ENCODE measurements at places on chromosomes 1 and 21.
A peak's percentile ranks its signal among the peaks of the same experiment; 100 is the strongest.

GRCh38 chr21:14567331-14568279, 21.5 kb upstream of the SAMSN1 start:
- DNase-seq: no peak

DNA sequence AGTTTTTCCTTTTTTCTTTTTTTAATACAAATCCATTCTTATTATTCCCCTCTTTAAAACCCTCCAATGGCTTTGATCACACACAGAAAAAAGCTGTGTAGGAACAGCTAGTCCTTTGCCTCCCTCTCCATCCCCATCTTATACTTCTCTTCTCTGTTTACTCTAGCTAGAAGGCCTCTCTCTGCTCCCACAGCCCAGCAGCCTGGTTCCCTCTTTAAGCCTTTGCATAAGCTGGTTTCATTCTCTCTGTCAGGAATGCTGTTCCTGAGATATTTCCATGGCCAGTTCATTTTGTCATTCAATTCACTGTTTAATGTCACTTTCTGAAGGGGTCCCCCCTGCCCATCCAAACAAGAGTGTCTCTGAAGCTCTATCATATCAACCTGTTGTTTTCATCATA, 143.3 kb upstream of the ST6GALNAC5 start:
- DNase-seq: no peak

DNA sequence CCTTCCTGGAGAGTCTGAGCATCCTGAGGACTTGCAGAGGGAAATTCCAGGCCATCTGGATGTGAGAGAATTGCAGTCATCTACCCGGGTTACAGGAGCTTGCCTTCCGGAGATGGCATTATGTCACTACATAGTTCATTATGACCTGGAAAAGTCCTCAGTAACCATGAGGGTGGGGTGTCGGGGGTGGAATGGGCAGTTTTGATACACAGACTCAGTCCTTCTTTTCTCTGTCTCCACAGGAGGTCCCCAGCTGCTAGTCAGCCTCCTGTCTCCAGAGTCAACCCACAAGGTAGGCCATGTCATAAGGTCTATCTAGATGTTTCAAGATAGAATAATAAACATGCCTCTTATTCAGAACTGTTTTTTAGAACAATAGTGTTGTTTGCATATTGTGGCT, 268.2 kb upstream of the SGIP1 start:
- DNase-seq: no peak

GRCh38 chr1:15214527-15214926, 32.5 kb upstream of the FHAD1 start:
- no peak for DNase-seq

GRCh38 chr1:180617774-180618395, 13.9 kb upstream of the XPR1 start:
- no peak for DNase-seq

DNA sequence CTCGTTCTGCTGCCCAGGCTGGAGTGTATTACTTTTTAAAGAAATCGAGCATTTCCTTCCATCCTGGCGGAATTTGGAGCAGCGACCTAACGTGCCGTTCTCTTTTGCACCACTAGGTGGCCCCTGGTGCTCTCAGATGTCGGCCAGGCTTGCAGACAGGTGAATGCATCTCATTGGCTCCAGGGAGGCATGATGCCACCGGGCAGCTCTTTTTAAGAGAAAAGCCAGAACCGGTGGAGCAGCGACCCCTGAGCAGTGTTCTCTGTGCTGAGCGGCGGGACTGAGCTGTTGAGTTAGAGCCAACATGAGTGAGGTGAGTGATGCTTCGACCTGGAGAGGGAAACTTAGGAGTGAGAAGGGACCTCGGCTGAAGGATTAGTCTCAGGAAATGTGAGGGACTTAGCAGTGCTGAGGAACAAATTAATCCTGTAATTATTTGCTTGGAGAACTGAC, at the start of gene PCP4:
Gene PCP4, plus strand, starts transcription at position 241 of the 453 bp plus-strand sequence. Its CDS starts 64 bp downstream, at position 305.
- DNase-seq: no peak

DNA sequence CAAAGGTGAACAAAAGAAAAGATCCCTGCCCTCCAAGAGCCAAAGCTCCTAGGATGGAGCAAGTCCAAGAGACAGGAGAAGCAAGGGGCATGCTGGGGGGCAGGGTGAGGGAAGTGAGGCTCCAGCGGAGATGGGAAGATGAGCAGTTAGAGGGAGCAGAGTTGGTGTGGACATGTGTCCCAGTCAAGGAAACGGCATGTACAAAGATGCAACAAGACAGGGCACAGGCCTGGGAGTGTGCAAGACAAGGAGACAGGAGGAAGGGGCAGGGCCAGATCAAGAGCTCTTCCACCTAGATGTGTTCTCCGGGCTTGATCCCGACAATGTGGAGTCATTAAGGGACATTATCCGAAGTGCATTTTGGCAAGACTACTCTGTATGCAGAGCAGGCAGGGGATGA, 82.1 kb downstream of the CAPZB start:
- no peak for DNase-seq

DNA sequence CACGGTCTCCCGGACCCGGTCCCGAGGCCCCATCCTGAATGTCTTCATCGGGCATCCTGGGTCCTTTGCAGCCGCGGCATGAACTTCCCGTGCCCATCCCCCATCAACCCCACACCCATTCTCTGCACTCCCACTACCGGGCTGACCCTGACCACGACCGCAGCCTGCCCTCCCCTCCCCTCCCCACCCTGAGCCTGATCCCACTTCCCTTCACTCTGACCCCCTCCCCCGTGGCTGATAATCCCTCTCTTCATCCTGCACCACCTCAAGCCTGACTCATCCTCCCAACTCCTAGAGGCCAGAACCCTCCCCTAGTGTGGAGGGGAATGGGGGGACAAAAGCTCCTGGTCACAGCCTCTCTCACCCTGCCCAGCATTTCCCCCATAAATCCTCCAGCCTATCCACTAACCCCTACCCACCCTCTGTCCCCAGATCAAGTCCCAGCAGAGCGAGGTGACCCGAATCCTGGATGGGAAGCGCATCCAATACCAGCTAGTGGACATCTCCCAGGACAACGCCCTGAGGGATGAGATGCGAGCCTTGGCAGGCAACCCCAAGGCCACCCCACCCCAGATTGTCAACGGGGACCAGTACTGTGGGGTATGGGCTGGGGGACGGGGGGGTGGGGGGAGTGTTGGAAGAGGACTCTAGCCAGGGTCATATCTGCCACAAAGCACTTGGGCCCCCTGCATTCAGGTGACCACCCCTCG, 602 bp downstream of the SH3BGRL3 start:
- no peak for DNase-seq

DNA sequence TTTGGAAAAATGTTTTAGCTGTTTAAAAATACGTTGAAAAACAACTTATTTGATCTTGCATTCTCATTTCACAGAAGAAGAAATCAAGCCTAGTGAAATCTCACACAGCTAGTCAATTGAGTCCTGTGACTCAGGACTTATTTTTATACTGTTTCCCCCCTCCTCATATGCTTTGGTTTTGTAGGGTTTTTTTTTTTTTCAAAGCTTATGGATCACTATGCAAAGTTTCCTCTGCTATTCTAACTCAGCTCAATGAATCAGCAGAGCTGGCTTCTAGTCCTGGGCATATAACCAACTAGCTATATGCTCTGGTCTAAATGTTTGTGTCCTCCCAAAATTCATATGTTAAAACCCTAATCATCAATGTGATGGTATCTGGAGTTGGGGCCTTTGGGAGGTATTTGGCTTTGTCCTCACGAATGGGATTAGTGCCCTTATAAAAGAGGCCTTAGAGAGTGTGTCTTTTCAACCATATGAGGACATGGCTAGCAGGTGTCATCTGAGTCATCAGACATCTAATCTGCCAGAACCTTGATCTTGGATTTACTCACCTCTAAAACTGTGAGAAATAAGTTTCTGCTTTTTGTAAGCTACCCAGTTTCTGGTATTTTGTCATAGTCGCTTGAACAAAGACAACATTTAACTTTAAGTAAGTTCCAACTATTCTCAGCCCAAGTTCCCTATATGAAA, 317.2 kb upstream of the C1orf87 start:
- DNase-seq: no peak

- DNase-seq: no peak
These were observed 11.8 kb downstream of the MRPS6 start for GRCh38 chr21:34085129-34085528.

DNA sequence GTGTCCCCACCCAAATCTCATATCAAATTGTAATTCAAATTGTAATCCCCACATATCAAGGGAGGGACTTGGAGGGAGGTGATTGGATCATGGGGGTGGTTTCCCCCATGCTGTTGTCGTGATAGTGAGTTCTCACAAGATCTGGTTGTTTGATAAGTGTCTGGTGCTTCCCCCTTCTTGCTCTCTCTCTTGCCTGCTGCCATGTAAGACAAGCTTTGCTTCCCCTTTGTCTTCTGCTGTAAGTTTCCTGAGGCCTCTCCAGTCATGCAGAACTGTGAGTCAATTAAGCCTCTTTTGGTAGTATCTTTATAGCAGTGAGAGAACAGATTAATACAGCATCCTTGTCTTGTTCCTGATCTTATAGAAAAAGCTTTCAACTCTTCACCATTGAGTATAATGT, 6.5 kb upstream of the LRRC39 start:
- no peak for DNase-seq

DNA sequence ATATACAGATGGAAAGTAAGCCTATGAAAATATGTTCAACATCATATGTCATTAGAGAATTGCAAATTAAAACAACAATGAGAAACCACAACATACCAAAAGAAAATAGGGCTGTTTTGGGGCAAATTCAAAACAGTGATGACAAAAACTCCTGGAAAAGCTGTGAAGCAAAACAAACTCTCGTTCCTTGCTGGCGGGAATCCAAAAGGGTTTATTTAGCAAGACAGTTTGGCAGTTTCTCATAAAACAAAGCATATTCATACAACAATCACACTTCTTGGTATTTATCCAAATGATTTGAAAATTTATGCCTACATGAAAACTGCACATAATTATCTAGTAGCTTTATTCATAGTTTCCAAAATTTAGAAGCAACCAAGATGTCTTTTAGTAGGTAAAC, 44.4 kb downstream of the COL11A1 start:
- no peak for DNase-seq

DNA sequence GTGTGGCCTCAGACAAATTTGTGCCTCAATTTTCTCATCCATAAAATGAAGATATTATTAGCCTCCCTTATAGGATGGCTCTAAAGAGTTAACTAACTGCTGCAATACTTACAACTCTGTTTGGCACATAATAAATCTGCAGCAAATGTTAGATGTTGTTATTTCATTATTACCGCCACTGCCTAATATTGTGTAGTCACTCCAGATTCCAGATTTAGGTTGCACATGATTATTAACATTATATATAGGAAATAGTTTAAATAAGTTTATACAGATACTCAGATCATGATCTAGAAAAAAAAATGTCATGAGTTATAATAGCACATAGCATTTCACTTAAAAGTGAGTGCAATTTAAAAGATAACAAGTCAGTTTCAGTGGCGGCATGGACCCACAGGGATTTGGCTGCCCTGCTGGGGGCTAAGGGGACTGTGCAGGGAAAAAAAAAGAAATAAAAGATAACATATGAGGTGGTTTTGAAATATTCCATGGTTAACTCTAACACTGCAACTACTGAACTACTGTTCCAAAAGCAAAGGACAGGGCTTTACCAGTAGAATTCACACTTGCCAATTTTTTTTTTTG, 170.4 kb downstream of the TGFBR3 start:
- DNase-seq: no peak

DNA sequence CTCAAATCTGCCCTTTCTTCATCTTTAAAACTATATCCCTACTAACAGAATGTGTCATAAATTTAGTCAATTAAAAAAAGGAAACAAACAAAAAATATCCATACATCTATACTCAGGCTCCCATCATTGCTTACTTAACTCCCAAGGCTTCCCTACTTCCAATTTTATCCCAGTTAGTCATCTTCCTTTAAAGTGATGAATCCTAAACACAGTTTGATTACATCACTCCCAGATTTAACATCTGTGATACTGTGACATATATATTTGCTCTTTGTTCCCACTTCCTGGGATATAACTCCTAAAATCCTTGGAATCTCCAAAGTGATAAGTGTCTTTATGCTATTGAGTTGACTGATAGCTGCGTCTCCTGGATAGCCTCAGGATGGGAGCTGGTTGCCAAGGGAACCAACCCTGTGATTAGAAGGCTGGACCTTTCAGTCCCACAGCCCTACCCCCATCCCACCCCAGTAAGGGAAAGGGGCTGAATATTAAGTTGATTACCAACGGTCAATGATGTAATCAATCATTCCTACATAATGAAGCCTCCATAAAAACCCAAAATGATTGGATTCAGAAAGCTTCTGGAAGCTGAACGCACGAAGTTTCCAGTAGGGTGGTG, 21.6 kb downstream of the GLMN start:
- no peak for DNase-seq

DNA sequence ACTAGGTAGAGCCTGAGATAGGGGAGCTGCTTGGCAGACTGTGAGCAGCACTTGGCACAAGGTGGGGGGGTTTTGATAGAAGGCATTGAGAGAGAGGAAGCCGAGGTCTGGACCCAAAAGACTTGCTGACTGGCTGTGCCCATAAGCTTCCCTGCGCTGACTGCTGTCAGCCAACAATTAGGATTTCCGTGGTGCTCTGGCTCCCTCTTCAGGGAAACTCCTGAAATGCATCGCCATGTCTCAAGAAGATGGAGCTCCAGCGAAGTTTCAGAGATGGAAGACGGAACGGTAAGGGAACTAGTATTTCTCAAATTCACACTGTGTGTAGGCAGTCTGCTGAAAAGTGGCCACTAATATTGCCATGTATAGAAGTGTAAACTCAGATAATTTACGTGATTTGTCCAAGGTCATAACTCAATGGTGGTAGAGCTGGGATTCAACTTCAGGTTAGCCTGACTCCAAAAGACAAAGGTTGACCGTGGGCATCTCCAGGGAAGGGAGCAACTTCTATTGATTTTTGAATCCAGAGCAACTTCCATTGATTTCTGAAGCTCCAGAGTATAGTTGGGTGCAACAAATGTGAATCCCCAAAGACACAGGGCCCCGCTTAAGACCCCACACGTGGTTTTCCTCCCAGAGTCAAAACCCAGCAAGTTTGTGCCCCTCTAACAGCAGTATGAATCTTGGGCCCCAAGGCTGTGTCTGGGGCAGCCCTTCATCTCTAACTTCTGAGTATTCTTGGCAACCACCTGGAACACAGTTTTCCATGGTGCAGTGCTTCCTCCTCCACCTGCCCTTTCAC, 44.5 kb upstream of the CRNN start:
- DNase-seq: peak; percentile 32

GRCh38 chr1:80639777-80640533, 1160.8 kb upstream of the ADGRL2 start:
- no peak for DNase-seq

GRCh38 chr1:186152620-186153239, 222.3 kb downstream of the TPR start:
- DNase-seq: no peak

GRCh38 chr21:35624901-35625300, 435.4 kb downstream of the SETD4 start:
- no peak for DNase-seq

GRCh38 chr1:211736351-211736915, 61.0 kb upstream of the NEK2 start:
- no peak for DNase-seq

GRCh38 chr1:100896481-100896982, 642 bp downstream of the SLC30A7 start:
- DNase-seq: no peak

GRCh38 chr1:206905295-206906164, 8.3 kb downstream of the IL24 start:
- DNase-seq: no peak

Measured in DMS 273 treated with DMSO at 0.1 percent for 48 hours (cell line).